Tracheal epithelial cell (primary cell): ENCODE measurements at places on chromosomes 7 and 10. TPM values are rescaled to one million over a fixed set of nuclear protein-coding genes. Genes with fewer than 3 reads are reported as not detected.

WNT8B gene
- total RNA-seq, result not detected in 2 replicates

CNPY1 gene
- total RNA-seq, result not detected in 2 replicates

MICALL2 gene
- 9.9 and 16.4 TPM in 2 replicates for total RNA-seq

NRBF2 gene
- 32.2 and 33.7 TPM in 2 replicates for total RNA-seq

MRPS24 gene
- 61.6 and 92.8 TPM in 2 replicates for total RNA-seq

TMEM270 gene
- total RNA-seq, result not detected in 2 replicates
